ENCODE measurements at places on chromosomes 16 and 17.

DNA sequence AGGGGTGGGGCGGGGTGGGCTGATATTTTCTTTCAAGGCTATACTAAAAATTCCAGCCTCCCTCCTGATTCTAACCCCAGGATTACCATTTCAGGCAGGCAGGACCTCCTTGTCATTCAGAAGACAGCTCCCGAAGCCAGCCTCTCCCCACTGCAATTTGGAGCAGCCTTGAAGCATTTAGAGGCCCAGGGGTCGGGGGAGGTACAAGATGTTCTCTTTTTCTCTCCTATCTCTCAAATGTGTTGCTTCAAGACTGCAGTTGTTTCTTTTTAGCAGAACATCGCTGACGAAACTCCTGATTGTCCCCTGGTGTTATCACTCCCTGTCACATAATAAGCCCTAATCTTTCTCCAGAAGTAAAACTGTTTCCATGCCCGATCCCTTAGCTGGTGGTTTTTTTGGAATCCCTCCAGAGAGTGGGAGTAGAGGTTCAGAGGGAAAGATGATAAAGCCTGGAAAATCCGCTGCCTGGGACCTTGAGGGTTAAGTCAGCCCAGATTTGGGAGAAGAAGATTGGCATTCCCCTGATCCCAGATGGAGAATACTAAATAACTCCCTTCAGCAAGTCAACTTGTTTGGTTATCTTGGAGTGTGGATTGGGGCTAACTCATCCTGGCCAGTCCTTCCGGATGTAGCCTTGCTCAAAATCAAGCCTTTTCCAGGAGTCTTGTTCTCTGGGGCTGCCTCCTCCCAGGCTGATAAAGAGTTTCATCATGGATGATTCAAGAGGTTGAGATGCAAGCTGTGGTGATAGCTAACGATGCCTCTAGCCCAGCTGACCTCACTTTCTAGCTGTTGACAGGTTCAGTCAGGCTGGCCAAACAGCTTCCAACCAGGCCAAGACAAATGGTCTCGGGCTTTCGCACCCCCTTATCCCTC, 71.3 kb downstream of the SOX9 start:
- DNase-seq = no peak

DNA sequence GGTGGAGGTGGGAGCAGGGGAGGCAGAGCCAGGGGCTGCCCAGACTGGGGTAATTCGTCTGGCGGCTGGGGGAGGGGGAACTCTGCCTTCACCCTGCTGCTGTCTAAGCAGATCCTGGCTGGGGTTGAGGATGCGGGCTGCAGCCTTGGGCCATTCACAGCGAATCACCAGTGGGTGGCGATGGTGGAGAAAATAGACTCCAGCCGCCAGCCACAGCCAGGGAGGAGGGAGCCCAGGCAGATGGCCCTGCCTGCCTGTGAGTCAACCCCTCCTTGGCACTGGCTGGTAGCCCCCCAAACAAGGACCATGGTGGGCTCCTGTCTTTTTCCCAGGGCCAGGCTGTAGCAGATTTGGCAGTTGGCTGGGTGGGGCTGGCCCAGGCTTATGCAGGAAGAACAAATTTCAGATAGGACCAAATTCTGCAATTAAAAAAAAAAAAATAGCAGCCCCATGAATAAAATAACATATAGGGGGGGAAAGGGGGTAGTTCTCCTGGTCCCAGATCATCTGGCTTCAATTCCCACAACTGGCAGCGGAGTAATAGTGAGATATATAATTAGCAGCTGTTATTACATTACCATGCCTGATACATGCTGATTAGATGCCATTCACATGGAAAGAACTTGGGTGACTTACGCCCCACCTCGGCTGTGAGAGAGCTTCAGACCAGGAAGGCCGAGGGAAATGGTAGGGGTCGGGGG, 41.5 kb upstream of the CDH5 start:
- DNase-seq = no peak

DNA sequence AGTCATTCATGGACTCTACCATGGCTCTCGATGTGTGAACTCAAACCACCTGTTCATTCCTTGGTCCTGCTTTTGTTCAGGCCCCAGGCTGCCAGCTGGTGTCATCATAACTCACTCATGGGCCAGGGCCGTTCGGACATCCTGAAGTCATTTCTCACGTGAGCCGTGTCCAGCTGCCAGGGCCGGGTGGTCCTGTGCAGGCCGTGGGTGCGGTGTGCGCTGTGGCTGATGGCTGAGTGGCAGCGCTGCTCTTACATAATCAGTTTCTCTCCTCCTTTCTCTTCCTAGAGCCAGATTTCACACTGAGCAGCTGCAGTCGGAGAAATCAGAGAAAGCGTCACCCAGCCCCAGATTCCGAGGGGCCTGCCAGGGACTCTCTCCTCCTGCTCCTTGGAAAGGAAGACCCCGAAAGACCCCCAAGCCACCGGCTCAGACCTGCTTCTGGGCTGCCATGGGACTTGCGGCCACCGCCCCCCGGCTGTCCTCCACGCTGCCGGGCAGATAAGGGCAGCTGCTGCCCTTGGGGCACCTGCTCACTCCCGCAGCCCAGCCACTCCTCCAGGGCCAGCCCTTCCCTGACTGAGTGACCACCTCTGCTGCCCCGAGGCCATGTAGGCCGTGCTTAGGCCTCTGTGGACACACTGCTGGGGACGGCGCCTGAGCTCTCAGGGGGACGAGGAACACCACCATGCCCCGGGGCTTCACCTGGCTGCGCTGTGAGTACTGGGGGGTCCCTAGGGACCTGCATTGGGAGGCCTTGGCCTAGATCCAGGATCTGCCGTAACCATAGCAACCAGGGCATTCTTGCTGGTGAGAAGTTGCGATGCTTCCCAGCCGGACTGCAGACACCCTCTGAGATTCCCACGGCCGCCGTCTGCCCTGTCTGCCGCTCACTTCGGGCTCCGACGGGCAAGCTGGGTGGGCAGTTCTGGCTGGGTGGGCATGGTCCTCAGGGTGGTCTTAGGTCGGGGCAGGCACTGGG, at the start of gene IL34:
IL34 (plus strand) TSS at position 300 of the 982 bp plus-strand sequence; CDS start at position 689, 389 bp downstream.
- DNase-seq = no peak

GRCh38 chr16:73064212-73064993, 16.5 kb upstream of the ZFHX3 start:
- no peak for DNase-seq

DNA sequence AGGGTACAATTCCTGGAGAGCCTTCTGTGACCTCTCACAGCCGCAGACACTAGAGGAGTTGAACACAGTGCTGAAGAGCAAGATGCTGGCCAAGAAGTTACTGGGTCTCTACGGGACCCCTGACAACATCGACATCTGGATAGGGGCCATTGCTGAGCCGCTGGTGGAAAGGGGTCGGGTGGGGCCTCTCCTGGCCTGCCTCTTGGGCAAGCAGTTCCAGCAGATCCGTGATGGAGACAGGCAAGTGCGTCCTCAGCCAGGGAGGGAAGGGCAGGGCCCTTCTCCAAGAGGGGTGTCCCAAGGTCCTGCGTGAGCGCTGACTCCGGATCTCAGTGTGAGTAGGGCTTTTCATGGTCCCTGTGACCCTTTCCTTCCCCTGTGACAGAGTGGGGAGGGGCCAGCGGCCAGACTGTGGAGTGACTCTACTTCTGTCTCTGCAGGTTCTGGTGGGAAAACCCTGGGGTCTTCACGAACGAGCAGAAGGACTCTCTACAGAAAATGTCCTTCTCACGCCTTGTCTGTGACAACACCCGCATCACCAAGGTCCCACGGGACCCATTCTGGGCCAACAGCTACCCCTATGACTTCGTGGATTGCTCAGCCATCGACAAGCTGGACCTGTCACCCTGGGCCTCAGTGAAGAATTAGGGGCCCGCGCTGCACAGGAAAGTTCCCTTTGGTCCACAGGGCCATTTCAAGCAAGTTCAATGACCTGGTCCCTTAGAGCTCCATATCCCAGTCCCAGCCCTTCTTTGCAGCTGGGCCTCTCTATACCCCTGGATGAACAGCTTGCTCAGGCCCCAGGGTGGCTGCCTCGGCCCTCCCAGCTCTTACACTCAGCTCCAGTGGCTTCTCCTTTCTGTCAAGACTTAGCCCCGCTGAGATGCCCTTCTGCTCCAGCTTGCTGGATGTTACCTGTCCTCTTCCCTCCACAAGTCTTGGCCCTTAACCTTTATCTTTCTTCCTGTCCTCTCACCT, 13.1 kb downstream of the MPO start:
- no peak for DNase-seq

DNA sequence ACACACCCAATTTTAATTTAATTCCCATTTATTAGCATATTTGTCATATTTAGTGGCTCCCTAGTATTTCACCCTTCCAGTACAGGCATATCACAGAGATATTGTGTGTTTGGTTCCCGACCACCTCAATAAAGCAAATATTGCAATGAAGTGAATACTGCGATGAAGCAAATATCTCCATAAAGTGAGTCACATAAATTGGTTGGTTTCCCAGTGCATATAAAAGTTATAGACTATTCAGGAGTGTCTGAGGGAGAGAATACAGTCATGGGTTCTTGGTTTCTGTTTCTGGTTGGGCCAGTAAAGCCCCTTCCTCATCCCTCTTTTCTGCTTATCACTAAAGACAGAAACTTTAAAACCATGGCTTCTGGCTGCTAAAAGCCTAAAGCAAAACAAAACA, 295.4 kb upstream of the AXIN2 start:
- no peak for DNase-seq

GRCh38 chr17:45284176-45285140, 22.6 kb upstream of the SPATA32 start:
- peak; percentile 51 for DNase-seq

- DNase-seq = no peak
Measured at GRCh38 chr17:16941072-16942036, 30.6 kb downstream of the TNFRSF13B start.

GRCh38 chr16:31833047-31833446, 40.6 kb upstream of the ZNF267 start:
- no peak for DNase-seq

DNA sequence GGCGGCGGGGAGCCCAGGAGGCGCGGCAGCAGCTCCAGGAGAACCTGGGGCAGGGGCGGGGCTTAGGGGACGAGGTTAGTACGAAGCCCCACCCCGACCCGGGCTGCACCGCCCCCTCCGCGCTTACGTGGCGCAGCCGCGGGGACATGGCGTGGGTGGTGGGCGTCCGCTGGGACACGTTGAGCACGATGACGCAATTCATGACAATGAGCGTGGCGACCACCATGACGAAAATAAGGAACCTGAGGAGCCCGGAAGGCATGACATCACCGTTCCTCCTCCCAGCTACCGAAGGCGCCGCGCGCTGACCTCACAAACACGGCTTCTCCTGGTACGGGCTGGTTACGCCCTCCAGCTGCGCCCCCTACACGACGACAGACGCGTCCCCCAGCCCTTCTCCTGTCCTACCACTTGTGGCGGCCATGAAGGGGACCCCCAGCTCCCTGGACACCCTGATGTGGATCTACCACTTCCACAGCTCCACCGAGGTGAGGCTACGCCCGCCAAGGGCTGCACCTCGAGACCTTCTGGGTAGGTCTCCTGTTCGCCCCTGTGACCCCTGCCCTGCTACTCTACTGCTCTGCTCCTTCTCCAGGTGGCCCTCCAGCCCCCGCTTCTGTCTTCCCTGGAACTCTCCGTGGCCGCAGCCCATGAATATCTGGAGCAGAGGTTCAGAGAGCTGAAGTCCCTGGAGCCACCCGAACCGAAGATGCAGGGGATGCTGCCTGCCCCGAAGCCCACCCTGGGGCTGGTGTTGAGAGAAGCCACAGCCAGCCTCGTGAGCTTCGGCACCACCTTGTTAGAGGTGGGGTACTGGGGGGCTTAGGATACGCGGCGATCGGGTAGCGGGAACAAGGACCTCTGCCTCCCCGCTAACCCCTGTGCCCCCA, at the start of gene C17orf107:
C17orf107 (plus strand) TSS at position 196 of the 890 bp plus-strand sequence; CDS start at position 423, 227 bp downstream.
- peak; percentile 98 for DNase-seq

- no peak for DNase-seq
Measured at GRCh38 chr16:74605746-74606520, 981 bp downstream of the GLG1 start.

DNA sequence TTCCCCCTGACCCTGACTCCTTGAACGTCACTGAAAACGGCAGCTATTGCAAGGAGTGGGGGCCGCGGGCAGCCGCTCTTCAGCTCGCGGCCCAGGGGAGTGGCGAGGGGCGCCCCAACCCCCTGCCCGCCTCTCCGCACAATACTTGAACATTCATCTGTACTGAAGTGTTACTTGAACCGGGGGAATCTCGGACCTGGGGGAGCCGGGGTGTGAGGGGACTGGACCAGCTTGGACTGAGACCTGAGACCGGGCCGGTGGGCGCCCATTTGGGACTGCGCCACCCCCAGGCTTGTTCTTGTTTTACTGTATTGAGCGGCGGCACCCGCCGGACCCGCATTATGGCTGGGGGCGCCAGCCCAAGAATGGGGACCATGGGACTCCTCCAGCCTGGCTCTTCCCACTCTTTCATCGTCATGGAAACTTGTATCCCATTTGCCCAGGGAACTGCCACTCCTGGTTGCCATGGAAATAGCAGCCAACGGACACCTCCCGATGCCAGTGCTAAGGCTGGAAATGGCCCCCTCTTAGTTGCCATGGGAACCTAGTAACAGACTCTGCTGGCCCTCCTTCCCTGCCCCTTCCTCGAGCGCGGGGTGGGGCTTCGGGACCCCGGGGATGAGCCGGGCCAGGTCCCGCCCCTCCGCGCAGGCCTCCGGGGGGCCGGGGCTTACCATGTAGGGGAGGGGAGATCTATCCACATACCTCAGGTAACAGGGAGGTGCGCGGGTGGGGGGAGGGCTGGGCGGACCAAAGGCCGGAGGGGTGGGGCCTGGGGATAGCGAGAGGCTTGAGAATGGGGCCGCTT, 805 bp upstream of the ORAI3 start:
- DNase-seq = peak; percentile 34

DNA sequence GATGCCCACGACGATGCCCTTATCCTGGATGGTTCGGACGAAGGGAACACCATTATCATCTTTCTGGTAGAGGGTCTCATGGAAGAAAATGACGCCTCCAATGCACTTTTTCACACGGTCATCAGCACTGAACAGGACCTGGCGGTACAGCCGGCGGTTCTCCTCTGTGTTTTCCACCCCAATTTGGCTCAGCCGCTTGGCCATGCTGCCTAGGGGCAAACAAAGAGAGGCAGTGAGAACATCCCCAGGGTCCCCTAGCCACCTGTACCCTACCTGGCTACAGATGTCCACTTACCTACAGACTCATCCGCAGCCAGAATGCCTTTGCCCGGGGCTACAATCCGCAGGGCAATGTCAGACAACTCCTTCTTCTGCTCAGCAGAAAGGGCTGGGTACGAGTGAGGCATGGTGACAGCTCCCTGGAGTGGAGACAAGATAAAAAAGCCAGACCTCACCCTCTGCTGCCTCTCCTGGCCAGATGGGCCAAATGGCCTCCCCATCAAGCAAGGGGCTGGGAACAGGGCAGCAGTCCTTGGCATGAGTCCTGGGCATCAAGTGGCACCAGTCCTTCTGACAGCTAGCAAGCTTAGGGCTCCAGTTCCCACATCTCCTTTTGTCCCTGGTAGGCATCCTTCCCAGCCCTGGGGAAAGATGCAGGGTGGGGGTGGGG, 1.4 kb downstream of the ALDOC start:
- no peak for DNase-seq

- DNase-seq = no peak
Measured at GRCh38 chr17:51908841-51909537, 249.5 kb downstream of the CA10 start.

- no peak for DNase-seq
Measured at GRCh38 chr17:7226721-7227710, 7.3 kb downstream of the ACADVL start.

GRCh38 chr17:36614933-36615332, 13.6 kb downstream of the MRM1 start:
- DNase-seq = no peak

- DNase-seq = no peak
Measured at GRCh38 chr16:84382396-84382795, 14.1 kb downstream of the ATP2C2 start.
